ENCODE measurements at places on chromosomes 11 and 22.
A peak's percentile ranks its signal among the peaks of the same experiment; 100 is the strongest.

DNA sequence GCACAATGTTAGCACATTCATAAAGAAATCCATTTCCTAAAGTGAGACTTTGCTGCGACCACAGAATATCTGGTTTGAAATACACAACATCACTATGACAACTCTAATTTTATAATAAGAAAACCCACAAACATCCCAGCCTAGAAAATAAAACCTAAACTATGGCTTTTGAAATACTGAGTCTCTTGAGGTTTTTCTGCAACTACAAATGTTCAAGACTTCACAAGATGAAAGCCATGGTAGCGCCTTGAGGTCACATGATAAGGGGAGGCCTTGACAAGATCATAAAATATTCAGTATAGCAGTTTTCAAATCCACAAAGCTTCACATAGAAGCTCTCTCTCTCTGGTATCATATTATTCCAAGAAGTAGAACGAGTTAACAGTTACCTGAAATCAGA, 126.8 kb downstream of the MPPED2 start:
- DNase-seq = no peak

DNA sequence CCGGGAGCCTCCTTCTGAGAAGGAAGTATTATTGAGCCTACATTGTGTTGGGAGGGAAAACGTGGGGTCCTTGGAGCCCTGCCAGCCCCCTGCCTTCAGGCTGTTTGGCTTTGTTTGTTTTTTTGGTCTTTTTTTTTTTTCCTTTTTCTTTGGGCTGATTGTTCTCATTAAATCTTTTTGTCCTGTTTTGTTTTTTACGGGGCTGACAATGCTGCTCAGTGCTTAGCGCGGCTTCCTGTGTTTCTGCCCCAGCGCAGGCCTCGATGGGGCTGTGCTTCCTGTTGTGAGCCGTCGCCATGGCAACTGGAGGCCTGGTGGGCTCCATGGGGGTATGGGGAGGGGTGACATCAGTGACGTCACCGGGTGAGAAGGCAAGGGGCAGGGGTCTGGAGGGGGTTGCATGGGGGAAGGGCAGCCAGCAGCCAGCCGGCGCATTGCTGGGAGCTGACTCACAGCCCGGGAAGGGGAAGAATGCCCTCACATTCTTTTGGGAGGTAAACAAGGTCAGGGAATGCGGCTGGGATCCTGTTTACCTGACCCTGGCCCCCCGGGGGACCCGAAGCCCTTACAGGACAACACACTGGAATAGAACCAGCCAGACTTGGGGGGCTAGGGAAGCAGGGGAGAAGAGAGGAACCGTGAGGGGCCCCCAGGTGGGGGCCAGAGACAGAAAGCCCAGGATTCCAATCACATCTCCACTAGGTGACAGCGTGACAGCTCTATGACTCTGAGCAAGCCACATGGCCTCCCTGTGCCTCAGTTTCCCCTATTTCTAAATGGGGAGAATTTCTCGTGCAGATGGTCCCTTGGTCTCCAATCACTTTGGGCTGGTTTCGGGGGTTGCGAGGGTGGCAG, 22.2 kb upstream of the CBX7 start:
- peak; percentile 43 for DNase-seq

- DNase-seq = no peak
These were observed 114.8 kb upstream of the FIBIN start for GRCh38 chr11:26878959-26879581.

DNA sequence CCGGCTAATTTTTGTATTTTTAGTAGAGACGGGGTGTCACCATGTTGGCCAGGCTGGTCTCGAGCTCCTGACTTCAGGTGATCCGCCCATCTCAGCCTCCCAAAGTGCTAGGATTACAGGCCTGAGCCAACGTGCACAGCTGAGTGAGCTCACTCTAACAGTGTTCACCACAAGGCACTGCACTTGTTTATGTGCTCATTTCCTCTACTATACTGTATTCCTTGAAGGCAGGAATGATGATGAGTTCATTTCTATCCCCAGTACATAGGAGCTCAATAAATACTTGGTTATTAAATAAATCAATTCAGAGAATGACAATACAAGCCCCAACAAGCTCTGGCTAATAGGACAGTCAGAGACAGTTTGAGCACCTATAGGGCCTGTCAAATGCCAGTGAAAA, 29.1 kb downstream of the ALG8 start:
- peak; percentile 11 for DNase-seq

DNA sequence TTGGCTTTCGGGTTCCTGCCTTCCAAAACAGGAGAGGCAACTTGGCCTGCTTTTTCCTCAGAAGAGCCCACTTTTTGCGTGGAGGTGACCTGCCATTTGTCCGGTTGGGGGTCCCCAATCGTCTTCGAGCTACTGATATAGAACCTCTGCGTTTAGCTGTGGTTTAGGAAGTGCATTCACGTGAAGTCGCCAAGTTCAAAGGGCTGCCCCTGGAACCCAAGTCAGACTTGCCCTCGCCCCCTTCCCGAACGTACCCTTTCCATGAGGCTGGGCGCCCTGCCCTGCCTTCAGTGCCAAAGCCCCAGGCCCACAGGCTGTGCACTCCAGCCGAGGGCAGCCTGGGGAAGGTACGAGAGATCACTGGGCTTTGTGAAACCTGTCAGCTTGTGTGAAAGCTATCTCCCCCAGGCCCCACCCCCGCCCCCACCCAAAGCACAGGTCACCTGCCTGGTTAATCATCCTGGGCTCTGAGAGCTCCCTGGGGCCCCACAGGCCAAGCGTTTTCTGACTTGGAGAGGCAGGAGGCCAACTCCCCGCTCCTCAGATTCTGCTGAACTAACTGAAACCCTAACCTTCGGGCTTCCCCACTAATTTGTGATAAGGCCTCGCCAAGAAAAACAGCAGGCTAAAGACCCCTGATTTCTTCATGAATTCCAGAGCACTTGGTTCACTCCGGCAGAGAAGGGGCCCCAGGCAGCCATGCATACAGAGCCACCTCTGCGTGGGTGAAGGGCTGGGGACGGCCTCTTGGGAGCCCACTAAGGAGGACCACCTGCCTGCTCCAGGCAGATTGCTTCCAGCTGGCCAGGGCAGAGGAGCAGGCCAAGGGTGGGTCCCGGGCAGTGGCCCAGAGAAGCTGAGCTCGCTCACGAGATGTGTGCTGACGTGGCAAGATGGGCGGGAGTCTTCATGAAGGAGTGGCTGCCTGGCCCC, 25.8 kb upstream of the KCNQ1OT1 start:
- no peak for DNase-seq

DNA sequence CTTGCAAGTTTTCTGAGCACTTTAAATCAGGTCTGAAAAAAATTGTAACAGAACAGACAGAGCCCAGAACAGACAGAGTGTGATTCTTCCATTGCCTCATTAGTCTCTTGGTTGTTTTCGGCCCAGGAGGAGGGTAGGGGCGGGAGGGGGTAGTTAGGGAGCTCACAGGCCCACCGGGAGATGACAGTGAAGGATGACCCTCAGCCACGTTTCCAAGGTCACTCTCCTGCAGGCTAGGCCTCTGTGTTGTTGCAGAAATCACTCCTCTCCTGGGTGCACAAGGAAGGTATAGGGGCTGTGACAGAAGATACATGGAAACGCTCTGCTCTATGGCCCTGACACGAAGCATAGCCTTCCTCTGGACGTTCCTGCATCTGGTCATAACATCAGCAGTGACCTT, 69.3 kb downstream of the ABTB2 start:
- no peak for DNase-seq

DNA sequence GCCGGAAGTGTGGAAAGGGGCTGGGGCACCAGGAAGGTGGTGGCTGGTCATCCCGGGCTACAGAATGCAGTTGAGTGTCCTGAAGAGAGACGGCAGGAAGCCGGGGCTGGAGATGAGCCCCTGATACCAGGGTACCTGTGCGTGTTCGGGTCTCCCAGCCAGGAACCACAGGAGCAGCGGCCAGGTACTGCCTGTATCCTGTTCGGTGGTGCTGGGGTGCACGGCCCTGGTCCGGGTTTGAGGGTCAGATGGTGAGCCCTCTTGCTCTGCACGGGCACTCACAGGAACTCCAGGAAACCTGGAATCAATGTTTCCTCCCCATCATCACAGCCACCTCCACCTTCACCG, 253.1 kb upstream of the B3GAT1 start:
- DNase-seq = no peak

DNA sequence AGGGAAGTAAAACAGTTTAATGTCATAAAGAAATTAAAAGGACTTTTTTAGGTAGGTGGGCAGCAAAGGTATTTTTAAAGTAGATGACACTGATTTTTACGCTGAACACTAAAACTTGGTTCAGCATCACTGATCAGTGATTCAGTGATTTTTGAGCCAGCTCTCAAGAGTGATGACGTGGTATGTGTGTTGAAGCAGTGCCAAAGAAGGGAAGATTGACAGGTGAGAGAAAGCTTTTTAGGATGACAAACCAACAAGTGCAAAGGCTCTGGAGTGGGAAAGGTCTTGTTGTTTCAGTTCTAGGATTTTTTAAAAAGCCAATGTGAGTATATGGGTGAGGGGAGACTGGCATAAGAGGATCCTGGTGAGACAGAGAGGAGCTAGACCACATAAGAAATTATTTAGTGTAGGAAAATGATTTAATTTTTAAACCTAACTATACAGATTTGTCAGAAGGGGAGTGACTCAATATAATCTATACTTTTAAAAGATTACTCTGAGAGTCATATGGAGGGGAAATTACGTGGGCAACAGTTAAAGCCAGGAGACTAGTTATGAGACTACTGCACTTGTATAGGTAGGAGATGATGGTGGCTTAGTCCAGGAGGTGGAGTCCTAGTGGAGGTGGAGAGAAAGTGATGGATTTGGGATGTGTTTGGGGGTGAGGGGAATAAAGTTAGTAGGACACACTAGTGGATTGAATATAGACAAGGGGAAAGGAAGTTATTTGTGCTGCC, 17.6 kb upstream of the CALCB start:
- DNase-seq = peak; percentile 18

DNA sequence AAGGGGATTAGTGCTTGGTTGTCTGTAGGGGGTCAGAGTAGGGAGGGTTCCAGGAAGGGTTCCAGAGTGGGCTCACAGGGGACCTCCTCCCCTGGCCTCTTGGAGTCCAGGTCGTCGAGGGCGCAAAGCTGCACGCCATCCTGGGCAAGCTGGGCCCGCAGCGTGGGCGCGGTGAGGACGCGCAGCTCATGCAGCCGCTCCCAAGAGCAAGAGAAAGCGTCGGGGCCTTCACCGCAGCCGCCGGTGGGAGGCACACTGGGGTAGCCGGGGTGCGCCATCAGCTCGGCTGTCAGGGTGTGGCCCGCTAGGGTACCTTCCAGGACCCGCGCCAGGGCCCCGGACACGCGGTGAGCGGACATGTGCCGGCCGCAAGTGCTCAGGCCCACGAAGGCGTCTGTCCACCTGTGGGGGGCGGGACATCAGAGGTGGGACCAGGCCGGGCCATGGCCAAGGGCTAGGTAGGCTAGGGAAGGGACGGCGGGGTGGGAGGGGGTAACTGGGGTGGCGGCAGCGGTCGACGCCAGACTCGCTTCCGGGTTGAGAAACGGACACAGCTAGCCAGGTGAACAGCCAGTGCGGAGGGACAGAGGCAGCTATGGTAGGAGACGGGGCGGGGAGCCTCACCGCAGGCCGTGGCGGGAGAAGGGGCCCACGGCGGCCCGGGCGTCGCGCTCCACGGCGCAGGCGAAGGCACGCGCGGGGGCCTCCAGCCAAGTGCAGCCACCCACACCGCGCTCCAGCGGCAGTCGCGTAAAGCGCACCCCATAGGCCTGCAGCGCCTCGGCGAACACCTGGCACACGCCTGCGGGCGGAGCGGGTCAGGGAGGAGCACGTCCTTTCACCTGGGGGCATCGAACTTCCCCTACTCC, 1.2 kb downstream of the YDJC start:
- no peak for DNase-seq

- peak; percentile 99 for DNase-seq
These were observed 73.8 kb downstream of the FAM76B start for GRCh38 chr11:95715777-95716241.

DNA sequence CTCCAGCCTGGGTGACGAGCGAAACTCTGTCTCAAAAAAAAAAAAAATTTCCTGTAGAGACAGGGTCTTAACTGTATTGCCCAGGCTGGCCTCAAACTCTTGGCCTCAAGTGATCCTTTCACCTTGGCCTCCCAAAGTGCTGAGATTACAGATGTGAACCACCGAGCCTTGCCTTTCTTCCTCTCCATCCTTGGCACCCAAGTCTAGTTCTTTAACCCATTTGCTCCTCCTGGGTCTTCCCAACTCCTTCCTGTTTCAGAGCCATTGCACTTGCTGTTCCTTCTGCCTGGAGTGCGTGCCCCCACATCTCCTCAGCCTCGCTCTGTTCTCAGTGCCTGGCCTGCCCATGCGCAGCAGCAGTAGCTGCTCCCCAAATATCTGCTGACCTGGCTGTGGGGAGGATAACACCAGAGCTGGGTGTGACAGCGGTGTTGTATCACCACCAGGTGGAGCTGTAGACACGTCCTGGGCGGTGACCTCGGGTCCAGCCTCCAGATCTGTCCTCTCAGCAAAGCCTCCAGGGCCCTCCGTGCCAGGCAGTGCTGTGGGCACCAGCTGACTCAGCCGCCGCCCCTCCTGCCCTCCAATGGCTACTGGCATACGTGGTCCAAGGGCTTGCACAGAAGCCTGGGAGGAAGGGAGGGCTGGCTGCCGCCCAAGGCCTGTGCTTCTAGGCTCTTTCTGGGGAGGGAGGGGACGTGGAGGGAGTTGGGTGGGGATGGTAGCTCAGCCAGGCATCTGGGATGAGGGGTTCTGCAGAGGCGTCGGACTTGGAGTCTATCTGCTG, 22.0 kb downstream of the TEF start:
- DNase-seq = peak; percentile 81

DNA sequence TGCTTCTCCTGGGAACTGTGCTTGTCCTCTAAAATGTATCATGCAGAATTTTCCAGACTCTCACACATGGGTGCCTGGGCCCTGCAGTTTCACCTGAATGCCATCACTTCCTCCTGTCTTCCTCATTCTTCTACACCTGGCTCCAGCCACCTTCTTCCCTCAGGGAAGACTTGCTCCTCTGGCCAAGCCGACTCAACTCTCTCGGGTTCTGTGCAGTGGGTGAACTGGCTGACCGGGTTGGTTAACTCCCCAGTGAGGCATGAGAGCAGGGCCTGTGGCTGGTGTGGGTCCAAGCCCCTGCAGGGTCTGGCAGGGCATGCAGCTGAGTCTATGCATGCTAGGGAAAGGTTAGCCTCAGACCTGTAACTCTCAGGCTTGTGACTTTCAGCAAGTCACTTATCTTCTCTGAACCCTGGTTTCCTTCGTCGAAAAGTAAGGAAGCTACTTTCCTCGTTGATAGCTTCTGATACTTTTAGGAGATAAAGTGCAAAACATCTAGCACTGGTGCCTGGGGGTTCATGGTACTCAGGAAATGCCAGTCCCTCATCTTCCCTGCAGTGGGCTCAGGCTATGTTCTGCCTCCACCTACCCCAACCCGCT, 11.9 kb downstream of the CD82 start:
- DNase-seq = peak; percentile 80
